CD4-positive, alpha-beta memory T cell (primary cell): ENCODE measurements at places on chromosomes 2 and 18.

- DNase-seq = no peak
Measured at GRCh38 chr2:130381619-130382018, 25.8 kb downstream of the PTPN18 start.

- no peak for DNase-seq
Measured at GRCh38 chr18:79625195-79625923, 54.2 kb upstream of the CTDP1 start.

DNA sequence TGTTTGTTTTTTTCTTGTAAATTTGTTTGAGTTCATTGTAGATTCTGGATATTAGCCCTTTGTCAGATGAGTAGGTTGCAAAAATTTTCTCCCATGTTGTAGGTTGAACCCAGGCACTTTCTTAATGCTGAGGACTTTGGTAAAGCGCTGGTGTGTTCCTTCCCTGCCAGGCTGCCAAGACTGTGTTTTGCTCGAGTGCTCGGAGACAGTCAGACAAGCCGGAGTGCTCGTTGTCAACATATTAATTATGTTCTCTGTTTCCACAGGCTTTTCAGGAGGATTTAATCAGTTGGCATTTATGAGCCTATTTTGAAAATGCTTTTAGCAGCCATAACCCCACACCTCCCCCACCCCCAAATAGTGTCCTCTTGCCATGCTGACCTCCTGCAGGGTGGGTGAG, 6.4 kb downstream of the MTCL1 start:
- DNase-seq = no peak

- DNase-seq = no peak
Measured at GRCh38 chr2:207399301-207399700, 130.5 kb upstream of the CREB1 start.

GRCh38 chr2:205696331-205696926, 14.1 kb downstream of the NRP2 start:
- no peak for DNase-seq

GRCh38 chr2:12928197-12928774, 211.6 kb downstream of the TRIB2 start:
- no peak for DNase-seq

- DNase-seq = no peak
Measured at GRCh38 chr18:44273298-44273697, 407.4 kb upstream of the SETBP1 start.

DNA sequence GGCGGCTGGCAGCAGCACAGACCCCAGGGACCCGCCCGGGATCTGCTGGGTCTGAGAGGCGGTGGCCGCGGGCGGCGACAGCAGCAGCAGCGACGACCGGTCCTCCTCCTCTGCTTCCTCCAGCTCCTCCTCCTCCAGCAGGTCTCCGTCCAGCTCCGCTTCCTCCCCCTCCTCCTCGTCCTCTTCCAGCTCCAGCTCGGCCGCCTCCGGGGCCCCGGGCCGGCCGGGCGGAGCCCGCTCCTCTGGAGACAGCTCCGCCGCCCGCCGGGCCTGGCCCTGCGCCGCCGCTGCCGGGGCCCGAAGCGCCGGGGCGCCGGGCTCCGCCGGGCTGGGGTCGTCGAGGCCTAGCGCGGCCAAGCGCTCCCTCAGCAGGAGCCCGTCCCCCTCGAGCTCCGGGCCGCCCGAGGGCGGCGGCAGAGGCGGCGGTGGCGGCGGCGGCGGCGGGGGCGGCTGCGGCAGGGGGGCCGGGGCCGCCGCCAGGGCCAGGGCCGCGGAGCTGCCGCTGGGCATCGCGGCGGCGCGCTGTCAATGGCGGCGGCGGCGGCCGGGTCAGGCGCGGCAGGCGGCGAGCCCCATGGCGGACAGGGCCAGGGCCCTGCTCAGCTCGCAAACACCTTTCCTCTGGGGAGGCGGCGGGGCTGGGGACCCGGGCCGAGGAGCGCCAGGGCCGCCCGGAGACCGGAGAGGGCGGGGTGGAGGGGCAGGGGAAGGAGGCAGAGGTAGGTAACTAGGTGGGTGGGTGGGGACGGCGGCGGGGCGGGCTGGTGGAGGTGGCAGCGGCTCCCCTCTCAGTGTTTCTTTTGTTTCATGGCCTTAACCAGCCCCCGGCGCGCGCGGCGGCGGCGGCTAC, 445 bp downstream of the MEX3C start:
- DNase-seq = no peak

- DNase-seq = no peak
Measured at GRCh38 chr18:73244401-73244800, 376.6 kb upstream of the NETO1 start.

- DNase-seq = no peak
Measured at GRCh38 chr2:45681675-45682074, 30.2 kb downstream of the PRKCE start.

DNA sequence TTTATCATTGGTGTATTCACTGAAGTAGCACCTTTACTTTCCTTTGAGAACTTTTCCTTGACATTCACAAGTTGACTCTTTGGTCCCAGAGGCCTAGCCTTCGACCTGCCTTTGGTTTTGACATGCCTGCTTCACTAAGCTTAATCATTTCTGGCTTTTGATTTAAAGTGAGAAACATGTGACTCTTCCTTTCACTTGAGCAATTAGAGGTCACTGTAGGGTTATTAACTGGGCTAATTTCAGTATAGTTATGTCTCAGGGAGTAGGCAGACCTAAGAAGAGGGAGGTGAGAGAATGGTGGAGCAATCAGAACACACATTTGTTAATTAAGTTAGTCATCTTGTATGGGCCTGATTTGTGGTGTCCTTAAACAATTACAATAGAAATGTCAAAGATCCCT, 1040.7 kb upstream of the SLC39A10 start:
- DNase-seq = no peak

- no peak for DNase-seq
Measured at GRCh38 chr2:236289766-236290462, 25.7 kb upstream of the ASB18 start.

GRCh38 chr2:178025551-178026185, 46.9 kb downstream of the PDE11A start:
- no peak for DNase-seq

DNA sequence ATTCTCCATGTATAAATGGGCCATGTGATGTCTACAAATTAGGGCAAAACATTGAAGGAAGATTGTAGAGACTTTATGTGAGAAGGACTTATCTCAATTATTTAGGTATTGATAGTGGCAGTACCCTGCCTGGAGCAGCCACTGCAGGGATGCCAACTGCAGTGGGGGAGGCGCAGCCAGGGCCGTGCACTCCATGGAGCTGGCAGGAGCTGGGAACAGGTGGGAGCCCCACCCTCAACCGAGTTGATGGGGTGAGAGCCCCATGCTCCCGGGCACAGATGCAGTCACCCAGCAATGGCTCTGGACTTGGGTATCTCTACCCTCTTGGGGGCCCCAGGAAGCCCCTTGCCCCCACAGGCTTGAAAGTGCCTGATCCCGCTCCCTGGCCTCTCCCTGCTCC, 564.3 kb downstream of the SLC4A3 start:
- DNase-seq = no peak

DNA sequence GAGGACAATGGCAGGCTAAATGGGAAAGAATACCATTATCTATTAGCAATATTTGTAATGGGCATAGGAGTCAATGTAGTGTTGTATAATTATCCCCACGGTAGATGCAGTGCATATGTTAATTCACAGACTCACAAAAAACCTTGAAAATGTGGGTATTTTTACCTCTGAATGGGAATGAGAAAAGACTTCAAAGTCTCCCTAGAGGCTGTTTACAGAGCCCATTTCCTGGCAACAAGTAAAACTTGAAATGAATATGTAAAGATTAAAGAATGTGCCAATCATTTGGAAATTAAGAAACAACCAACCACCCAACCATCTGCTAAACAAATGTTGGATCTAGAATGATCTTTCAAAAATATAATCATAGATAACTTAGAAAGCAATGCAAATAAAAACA, 27.1 kb downstream of the TRPM8 start:
- DNase-seq = no peak

DNA sequence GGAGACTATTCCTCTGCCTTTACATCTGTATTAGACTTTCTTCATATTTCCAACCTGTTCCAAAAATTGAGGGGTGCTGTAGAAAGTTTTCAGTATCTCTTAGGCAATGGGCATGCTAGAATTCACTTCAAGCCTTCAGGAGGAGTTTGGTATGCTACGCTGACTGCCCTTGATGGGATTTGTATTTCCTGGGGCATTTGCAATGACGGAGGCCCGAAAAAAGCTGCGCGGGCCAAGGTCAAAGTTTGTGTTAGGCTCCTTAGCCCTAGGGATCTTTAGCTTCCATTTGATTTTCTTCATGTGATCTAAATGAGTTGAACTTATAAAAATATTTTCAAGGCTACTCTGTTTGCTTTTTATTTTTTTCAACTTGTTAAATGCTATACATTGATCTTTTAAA, 5.1 kb downstream of the CPS1 start:
- DNase-seq = no peak

DNA sequence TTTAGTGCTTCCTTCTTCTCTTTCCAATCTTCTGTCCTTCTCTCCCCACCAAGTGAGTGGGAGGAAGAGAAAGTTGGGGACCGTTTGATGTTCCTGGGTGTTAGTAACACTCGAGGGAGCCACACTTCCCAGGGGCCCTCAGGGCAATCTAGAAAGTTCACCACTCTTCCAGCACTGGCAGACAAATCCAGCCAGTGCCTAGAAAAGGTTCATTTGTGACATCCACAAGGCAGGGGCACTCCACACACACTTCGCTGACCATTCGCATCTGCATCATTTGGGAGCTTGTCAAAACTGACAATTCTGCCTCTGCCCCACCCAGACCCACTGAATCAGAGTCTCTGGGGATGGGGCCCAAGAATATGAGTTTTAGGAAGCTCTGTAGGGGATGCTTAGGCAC, 86.8 kb upstream of the ST3GAL5 start:
- DNase-seq = no peak

DNA sequence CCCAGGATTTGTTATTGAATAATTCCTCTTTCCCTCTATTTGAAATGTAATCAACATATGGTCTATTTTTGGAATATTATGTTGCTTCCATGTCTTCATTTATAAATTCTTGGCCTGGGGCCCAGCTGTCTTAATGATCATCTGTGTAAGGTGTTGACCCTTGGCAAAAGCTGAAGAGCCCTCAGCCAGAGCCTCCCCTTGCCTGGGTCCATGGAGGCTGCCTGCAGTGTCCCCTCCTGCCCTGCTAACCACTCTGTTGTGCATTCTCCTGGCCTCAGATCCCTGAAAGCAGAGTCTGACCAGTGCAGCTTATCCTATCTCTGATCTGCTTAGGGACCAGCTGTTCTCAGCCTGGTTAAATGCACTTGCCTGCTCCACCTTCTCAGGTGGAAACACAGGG, 226.1 kb upstream of the APCDD1 start:
- no peak for DNase-seq

DNA sequence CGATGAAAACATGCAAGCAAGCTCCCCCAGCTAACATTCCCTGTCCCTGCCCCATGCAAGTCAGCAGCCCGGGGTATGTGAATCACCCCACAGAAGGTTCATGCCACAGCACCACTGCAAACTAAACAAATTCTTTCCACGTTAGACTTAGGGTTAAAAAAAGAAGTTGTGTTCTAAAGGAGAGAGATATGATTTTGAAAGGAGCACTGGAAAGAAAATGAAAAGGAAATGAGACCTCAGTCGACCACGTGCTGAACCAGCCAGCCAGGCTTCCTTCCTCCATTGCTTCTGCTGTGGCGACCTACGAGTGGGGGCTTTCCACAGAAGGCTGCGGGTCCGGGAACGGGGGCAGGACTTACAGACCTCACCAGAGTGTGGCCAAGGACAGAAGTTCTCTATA, 52.0 kb downstream of the ARL4C start:
- DNase-seq = peak; percentile 49

DNA sequence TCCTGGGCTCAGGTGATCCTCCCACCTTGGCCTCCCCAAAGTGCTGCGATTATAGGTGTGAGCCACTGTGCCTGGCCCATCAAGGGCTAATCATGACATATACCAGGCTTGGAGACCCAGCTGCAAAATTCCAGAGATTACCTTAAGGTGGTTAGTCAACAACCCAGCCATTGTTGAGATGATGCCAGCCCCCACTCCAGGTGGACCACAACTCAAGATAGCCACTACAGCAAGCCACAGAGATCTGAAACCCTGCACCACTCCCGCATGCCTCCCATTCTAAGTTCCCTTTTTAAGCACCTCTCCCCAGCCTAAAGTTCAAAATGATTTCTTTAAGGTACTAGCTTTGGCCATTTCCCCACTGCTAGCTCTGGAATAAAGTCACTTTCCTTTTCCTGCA, 4.6 kb upstream of the CLK1 start:
- no peak for DNase-seq

- DNase-seq = no peak
Measured at GRCh38 chr2:166677996-166678395, 183.9 kb upstream of the SCN7A start.

DNA sequence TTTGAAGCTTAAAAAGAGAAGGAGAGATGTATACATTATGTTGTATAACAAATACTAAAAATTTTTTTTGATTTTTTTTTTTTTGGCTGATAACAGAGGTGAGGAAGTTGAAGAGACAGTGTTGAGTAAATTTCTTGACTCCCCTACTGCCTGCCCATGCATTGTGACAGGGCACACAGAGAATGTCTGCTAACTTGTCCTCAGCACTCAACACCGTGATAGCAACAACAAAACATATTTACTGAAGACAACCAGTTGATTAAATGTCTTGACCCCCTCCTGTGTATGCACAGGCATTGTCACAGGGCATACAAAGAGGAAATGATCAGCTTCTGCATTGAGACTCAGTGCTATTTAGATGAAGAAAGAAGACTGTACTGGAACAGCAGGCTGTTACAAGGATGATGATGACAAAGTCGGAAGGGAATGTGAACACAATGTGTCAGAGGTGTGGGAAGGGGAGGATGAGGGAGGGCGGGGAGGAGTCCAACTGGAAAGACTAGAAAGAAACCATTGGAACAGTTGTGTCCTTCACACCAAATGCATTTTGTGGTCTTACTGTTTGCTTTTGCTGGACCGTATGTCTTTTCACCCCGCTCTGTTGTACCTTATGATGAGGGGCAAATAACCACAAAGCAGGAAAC, 89.5 kb downstream of the CERS6 start:
- no peak for DNase-seq

- no peak for DNase-seq
Measured at GRCh38 chr2:120499784-120500495, 154.0 kb downstream of the INHBB start.

DNA sequence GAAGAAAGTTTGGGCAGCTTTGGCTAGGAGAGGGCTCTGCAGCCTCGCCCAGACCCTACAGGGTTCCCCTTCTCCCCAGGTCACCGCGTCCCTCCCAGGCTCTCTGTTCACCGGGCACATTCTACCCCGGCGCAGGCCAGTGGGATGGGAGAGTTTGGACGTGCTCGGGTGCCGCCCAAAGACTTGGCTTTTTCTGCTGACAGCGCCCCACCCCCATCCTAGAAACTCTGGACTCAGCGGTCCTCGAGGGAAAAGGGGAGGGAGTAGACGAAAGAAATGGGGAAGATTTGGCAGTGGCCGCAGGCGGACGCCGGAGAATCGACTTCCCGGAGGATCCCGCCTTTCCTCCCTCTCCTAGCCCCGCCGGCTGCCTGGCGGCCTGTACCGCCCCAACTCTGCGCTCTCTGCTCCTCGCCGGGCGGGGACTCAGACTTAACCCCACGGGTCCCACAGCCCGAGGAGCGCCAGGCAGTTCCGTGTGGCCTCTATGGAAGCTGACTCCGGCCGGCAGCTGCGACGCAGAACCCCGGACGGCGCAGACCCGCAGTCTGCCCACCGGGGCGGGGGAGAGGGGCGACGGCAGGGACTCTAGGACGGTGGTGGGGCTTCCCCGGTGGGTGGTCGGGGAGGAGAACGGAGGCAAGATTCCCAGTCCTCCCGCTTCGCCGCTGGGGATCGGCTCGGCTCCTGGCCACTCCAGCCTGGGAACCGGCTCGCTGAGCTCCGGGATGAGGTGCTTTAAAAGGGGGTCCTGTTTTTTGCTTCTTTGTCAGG, 863 bp upstream of the SIX2 start:
- DNase-seq = no peak
